ENCODE measurements at places on chromosomes 1 and 21.

DNA sequence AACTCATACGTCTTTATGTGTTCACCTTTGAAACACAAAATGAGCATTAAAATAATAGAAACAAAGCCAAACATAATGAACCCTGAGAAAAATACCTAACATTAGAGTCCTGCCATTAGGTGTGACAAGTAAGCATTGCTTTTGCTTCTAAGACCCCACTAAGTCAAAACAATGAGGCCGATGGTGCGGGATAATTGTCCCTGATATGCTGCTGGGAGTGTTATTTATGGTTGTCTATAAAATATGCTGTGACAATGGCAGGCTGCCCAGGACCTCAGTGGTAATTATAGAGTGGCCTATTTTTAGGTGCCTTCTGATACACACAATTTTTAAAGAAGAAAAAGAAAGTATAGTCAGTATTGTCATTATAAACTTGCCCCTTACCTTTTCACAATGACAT is 1423.1 kb downstream of the AMY1C start:
- no peak for DNase-seq

DNA sequence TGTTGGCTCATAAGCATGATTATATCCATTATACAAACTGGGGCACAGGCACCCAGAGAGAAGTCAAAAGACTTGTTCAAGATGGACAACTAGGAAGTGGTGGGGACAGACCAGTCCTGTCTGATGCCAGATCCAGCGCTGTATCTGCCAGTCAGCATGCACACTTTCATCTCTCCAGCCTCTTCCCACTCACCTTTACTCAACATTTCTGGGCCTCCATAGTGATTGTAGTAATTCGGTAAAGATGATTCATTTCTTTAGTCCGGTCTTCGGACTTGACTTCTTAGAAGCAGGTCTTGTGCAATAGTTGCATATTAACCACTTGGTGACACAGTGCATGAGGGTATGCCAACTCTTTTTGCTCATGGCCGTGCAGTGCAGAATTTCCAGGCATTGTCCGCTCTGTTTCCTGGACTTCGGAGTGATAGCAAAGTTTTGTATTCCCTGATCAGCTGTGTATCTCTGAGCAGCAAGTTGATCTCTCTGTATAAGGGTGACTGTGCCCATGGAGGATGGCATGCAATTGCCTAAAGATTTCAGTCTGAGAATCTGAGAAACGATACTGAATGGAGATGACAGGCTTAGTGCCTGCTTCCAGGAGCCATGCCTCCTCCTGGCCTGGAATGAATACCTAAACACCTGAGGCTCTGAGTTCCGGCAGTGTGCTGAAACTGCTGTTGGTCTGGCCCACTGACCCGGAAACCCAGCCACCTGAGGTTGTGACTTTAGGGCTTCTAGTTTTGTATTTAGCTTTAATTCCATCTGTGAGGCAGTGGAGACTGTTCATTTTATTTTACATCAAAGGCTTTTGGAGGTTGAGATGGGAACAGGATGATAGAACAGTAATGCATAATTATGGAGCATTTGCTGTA is 39.0 kb downstream of the GALNT2 start:
- DNase-seq = no peak

DNA sequence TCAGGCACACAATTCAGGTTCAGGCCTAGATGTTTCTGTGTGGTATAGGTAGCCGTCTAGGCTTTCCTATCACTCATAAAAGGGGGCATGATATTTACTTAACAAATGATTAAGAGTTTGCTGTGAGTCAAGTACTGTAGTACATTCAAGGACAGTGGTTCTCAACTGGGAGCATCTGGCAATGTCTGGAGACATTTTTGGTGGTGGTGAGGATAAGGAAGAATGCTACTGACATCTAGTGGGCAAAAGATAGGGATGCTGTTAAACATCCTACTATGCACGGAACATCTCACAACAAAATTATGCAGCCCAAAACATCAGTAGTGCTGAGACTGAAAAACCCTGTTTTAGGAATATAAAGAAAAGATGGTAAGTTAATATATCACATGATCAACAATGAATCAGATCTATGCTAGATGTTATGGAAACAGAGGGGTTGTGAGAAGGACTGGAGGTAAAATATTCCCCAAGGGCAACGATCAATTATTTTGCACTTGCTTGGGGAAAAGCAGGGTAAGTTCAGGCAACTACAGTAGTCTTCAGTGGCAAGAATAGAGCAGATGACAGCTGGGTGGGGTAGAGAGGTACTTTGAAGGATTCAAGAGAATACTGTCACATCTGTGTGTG is 4.9 kb downstream of the DNTTIP2 start:
- DNase-seq = no peak

DNA sequence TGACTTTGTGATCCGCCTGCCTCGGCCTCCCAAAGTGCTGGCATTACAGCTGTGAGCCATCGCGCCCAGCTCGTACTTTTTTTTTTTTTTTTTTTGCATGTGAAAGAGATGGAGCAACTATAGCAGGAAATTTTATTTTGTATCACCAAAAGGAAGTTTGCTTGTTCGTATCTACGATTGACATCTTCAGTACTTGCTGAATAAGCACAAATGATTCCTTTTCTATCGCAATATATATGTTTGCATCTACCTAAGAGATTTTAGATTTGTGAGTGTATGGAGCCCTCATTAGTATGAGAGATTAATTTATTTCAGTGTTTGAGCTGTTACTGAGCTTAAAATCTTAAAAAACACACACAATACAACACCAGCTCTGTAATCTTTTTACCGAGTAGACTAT is 143.1 kb downstream of the NFIA start:
- no peak for DNase-seq

DNA sequence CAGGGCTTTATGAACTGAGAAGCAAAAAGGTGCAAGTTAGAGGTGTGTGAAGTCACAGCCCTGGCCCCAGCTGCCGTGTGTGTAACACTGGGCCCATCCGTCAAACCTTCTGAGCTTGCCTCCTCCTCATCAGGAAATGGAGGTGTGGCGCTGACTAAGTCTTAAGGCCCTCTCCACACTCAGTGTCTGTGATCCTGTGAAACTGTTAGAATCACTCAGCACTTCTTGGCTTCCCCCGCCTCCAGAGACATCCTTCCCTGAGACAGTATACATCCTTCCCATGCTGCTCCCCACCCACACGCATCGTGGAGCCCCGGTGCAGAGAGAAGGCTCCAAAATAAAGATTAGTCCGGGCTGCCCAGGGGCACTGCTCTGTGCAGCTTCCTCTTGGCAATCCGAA is 33.3 kb downstream of the LRP8 start:
- DNase-seq = no peak

- no peak for DNase-seq
These were observed 56.1 kb downstream of the NTPCR start for GRCh38 chr1:233006541-233006973.

DNA sequence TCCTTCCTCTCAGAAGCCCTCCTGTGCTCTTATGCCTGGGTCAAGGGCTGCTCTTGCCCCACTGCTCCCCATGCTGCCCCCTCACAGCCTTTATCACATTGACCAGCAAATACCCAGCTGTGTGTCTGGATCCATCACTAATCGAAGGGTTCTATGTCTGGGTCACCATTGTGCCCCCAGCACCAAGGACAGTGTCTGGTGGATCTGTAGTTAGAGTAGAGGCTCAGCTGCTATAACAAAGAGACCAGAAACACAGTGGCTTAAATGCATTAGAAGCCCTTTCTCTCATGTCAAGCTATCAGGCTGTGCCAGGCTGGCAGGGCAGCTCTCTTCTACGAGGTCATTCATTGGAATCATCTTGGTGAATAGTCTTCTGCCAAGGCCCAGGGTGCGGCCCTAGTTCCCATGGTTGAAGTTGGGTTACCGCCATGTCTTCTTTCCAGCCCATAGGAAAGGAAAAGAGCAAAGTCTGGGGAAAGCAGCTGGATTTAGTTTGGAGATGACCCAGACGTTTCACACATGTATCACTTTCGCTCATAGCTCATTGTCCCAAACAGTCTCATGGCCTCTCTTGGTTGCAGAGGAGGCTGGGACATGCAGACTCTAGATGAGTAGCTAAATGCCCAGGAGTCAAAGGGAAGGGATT is 32.2 kb downstream of the STUM start:
- DNase-seq = no peak

DNA sequence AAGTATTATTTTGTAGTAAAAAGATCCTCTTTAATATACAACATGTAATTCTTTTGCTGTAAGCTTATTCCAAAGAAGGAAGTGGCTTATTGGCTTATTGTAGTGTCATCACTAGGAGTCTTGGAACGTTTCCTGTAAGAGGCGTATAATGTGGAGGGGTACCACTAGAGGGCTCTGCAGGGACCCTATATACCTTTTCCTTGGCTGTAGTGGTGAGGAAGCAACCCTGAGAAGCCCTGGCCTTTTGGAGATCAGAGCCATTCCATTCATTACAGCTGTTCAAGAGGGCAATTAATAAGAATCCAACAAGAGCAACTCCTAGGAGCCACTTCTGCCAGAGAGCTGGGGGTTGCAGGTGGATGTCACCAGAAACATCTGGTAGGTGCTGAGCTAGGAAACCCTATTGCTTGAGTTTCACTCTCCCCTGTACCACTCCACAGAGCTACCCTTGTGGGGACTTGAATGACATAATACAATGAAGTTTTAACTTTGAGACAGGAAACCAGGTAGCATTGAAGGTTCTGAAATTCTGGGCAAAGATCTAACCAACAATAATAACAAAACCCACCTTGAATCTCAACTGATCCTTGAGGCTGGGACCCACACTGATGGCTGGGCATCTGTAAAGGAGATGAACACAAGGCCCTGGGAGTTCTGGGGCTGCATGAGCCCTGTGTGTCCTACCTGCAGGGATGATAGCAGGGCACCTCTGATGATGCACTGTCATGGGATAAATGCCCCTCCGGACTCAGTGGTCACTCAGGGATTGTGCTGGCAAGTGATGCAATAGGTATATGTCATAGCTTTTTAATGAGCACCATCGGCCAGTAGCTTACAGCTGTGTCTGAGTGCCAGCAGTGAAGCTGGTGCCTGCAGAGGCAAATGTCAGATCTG is 160.2 kb upstream of the COA6 start:
- DNase-seq = no peak

GRCh38 chr1:183993132-183993531 is 44.4 kb downstream of the COLGALT2 start:
- no peak for DNase-seq
